Effector memory CD4-positive, alpha-beta T cell (primary cell): ENCODE measurements at places on chromosomes 3 and 15.
A peak's percentile ranks its signal among the peaks of the same experiment; 100 is the strongest.

GRCh38 chr15:81502439-81502838, 128.4 kb upstream of the TMC3 start:
- H3K36me3 ChIP-seq: no peaks in the 10 kb centered on the region
- H3K27ac ChIP-seq: no peak overlapping the region
- no peak for DNase-seq
- no peak overlapping the region for H3K4me3 ChIP-seq
- no peaks in the 10 kb centered on the region for H3K27me3 ChIP-seq
- H3K4me1 ChIP-seq: no peaks in the 10 kb centered on the region

- H3K27ac ChIP-seq: no peak overlapping the region
- no peaks in the 10 kb centered on the region for H3K27me3 ChIP-seq
- DNase-seq: no peak
- no peaks in the 10 kb centered on the region for H3K36me3 ChIP-seq
- no peak overlapping the region for H3K4me3 ChIP-seq
Observed at GRCh38 chr3:4271834-4272233, 31.3 kb upstream of the SETMAR start.

GRCh38 chr3:71708476-71709105, 16.6 kb downstream of the EIF4E3 start:
- no peak for DNase-seq
- no peaks in the 10 kb centered on the region for H3K27me3 ChIP-seq

DNA sequence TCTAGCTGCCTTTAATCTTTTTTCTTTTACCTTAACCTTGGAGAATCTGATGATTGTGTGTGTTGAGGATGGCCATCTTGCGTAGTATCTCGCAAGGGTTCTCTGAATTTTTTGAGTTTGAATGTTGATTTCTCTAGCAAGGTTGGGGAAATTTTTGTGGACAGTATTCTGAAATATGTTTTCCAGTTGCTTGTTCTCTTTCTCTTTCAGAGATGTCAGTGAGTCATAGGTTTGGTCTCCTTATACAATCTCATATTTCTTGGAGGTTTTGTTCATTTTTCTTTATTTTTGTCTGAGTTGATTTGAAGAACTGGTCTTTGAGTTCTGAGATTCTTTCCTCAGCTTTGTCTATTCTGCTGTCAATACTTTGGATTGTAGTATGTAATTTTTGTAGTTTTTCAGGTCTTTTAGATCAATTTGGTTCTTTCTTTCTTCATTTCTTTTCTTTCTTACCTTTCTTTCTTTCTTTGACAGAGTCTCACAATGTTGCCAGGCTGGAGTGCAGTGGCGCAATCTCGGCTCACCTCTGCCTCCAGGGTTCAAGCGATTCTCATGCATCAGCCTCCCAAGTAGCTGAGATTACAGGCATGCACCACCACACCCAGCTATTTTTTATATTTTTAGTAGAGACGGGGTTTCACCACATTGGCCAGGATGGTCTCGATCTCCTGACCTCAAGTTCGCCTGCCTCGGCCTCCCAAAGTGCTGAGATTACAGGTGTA, 366.4 kb upstream of the RASGRP1 start:
- no peaks in the 10 kb centered on the region for H3K27me3 ChIP-seq
- no peaks in the 10 kb centered on the region for H3K36me3 ChIP-seq
- H3K4me3 ChIP-seq: no peak overlapping the region
- H3K27ac ChIP-seq: no peak overlapping the region
- no peak for DNase-seq
- H3K4me1 ChIP-seq: no peaks in the 10 kb centered on the region

DNA sequence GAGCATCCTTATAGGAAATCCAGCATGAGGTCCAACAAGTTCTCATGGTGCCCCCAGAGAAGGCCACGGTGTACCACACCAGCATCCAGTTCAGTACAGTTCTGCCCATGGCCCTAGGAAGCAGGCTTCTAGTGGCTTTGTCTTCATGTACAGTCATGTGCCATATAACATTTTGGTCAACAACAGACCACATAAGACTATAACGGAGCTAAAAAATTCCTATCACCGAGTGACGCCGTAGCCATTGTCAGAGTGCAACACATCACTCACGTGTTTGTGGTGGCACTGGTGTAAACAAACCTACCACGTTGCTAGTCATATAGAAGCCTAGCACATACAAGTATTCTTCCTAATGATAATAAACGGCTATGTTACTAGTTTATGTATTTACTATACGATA, 209.0 kb downstream of the ARRDC4 start:
- DNase-seq: no peak
- H3K27ac ChIP-seq: no peak overlapping the region
- no peaks in the 10 kb centered on the region for H3K4me1 ChIP-seq
- H3K36me3 ChIP-seq: no peaks in the 10 kb centered on the region
- H3K27me3 ChIP-seq: no peaks in the 10 kb centered on the region

DNA sequence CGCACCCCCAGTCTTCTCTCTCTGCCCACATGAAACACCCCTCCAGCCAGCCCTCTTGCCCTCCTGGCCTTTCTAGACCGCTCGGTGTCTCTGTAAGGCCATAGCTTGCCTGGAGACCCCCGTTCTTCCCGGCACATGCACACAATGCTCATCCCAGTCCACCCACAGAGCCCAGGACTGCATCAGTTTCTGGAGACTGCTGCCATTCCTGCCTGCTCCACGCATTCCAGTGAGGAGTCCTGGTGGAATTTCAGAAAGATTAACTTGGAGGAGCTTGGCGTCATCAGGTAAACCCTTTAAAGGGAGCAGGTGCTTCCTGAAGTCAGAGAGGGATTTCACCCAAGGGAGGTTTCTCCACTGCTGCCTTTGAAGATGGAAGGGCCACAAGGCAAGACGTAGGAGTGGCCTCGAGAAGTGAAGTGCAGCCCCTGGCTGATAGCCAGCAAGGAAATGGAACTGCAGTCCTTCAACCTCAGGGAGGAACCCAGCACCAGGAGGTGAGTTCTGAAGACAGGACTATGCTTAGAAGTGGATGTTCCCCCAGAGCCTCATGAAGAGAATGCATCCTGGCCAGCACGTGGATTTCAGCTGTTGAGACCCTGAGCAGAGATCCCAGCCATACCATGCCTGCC, 19.2 kb downstream of the SLC41A3 start:
- DNase-seq: no peak
- H3K4me1 ChIP-seq: no peaks in the 10 kb centered on the region
- H3K27ac ChIP-seq: no peak overlapping the region
- no peaks in the 10 kb centered on the region for H3K27me3 ChIP-seq
- peaks cover 3% of the 10 kb centered on the region for H3K36me3 ChIP-seq
- no peak overlapping the region for H3K4me3 ChIP-seq

- no peak for DNase-seq
- no peaks in the 10 kb centered on the region for H3K36me3 ChIP-seq
- no peaks in the 10 kb centered on the region for H3K4me1 ChIP-seq
- H3K4me3 ChIP-seq: no peak overlapping the region
Observed at GRCh38 chr3:17342119-17342518, 400.3 kb downstream of the TBC1D5 start.

GRCh38 chr3:47163169-47164006, 525 bp downstream of the SETD2 start:
- peak; percentile 32 for DNase-seq
- H3K27me3 ChIP-seq: no peaks in the 10 kb centered on the region
- no peaks in the 10 kb centered on the region for H3K36me3 ChIP-seq

- no peak overlapping the region for H3K27ac ChIP-seq
- peak overlapping the region; percentile 93 for H3K4me3 ChIP-seq
- H3K4me1 ChIP-seq: peaks cover 4% of the 10 kb centered on the region
Observed at GRCh38 chr3:17740721-17741141, 1.7 kb downstream of the TBC1D5 start.
